NCI-H1436 (cell line): ENCODE measurements at places on chromosomes 12 and 14.

DNA sequence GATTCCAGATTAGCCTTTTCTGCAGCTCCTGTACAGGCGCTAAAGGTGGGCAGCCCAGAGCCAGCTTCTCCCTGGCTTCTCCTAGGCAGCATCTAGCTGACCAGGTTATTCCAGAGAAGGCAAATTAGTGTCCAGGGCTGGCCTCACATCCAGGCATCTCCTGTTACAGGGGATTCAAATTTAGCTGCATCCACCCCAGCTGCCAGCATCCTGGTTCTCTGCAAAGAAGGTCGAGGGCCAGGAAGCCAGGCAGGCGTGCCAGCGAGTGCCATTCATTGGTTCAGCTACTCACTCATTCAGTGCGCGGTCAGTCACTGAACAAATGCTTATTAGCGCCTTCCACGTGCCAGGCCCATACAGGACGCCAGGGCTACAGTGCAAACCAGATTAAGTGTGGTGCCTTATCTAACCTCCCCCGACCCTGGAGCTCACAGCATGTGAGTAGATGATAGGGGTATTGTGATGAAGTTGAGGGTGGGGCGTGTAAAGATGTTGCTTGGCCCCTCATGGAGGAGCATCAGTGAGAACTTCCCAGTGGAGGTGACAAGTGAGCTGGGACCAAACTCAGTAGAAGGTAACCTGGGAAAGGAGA is 15.7 kb upstream of the FAM222A start:
- no peak for DNase-seq

GRCh38 chr14:95197551-95197950 is 40.2 kb upstream of the DICER1 start:
- no peak for DNase-seq

GRCh38 chr12:62860501-62861411 is 74.2 kb downstream of the PPM1H start:
- no peak for DNase-seq

DNA sequence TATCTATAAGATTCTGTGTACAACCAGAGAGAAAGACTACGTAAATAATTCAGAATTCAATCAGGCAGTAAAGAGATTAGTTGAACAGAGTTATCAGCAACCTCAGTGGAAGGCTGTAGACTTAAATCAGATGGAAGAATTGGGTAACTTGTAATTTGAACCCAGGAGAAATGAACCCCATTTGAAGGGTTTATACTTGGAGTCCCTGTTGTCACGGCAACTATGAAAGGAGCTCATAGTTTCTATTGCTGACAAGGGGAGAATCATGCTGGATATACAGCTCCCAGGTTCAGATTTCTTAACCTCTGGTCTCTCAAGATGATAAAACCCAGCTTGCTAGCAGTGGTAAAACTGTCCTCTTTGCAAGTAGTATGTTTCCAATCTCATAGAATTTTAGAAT is 54.4 kb upstream of the BMP4 start:
- DNase-seq: no peak

- no peak for DNase-seq
Measured at GRCh38 chr14:104315625-104316024, 177.2 kb downstream of the KIF26A start.

- DNase-seq: no peak
Measured at GRCh38 chr14:53571641-53572328, 384.8 kb downstream of the BMP4 start.
